Esophagus squamous epithelium (tissue), 5 donors: ENCODE measurements at places on chromosomes 4 and X.

DNA sequence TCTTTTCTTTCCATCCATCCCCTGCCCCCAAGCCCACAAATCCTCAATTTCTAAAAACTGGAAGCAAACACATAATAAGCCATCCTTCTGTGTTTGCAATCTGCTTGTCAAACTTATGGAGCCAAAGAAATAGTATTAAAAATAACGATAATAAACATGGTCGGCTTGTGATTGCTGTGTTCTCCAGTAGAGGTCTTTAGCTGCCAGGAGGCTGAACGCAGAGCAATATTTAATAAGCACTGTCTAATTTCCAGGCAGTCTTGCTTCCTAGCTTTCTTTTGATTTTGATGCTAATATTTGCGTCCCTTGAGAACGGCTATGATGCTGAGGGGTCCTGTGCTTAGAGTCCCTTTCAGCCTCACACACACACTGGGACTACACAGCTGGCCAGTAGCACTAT lies 3.2 kb upstream of the HELT start:
- DNase-seq, result no peak

GRCh38 chr4:26130841-26131432 lies 189.9 kb upstream of the RBPJ start:
- DNase-seq, result no peak

DNA sequence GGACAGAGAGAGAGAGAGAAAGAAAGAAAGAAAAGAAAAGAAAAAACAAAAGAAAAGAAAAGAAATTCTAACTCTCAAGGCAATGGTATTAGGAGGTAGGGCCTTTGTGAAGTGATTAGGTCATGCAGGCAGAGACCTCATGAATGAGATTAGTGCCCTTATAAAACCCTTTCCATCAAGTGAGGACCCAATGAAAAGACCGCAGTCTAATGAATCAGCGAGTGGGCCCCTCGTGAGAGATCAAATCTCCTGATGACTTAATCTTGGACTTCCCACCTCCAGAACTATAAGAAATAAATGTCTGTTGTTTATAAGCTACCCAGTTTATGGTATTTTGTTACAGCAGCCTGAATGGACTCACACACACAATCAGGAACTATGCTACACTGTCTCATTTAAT lies 16.9 kb downstream of the AASDH start:
- DNase-seq, result no peak

DNA sequence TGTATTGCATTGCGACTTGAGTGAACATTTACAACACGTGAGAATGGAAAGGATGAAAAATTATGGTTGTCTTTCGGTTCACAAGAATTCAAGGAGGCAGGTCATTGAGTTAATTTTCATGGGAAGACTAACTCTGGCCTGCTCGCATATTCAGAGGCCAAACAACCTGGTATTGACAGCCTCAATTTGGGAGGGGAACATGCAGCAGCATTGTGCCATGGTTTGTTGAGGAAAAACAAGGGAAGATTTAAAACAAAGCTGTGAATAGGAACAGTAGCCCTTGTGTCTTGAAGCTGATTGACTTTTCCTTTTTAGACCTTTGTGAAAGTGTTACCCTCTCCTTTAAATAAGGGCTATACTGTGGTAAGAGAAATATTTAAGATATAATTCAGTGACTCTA lies 31.9 kb downstream of the FAT4 start:
- DNase-seq, result no peak

DNA sequence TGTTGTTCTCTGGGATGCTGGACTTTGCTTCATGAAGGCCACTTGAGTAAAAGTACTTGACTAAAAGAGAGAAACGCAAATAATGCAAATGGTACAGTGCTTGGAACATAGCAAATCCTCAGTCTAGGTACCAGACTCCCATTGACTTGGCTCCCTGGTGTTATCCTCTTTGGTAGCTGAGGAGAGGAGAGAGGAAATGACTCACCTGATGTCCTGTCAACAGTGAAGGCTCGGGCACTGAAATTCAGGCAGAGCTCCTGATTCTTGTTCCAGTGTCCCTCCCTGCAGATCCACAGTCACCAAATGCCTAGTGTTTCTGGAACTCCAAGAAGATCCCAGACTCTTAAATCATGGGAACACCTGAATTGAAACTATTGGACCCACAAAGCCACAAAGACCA lies 22.5 kb upstream of the TCEAL4 start:
- DNase-seq, result no peak

GRCh38 chrX:123830309-123830708 lies 29.5 kb upstream of the XIAP start:
- DNase-seq, result no peak

DNA sequence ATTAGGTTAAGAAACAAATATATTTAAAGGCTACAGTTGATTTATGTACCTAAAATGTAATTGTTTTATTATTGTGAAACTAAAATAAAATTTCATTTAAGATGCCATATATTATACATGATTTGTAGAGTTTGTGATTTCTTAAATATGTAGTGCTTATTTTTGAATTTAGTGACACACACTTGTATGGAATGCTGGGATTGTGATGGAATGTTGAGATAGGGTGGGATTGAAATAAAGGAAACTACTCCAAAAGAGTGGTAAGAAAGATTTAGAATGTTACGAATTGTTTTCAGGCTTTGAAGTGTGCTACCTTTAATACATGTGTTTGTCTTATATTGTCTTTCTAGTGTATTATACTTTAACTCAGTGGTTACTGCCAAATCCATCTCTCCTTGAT lies 330.3 kb upstream of the PITX2 start:
- DNase-seq, result no peak
